Activated CD4-positive, alpha-beta T cell treated with anti-CD3 and anti-CD28 coated beads for 4 hours (primary cell): ENCODE measurements at places on chromosomes 11 and 22.

DNA sequence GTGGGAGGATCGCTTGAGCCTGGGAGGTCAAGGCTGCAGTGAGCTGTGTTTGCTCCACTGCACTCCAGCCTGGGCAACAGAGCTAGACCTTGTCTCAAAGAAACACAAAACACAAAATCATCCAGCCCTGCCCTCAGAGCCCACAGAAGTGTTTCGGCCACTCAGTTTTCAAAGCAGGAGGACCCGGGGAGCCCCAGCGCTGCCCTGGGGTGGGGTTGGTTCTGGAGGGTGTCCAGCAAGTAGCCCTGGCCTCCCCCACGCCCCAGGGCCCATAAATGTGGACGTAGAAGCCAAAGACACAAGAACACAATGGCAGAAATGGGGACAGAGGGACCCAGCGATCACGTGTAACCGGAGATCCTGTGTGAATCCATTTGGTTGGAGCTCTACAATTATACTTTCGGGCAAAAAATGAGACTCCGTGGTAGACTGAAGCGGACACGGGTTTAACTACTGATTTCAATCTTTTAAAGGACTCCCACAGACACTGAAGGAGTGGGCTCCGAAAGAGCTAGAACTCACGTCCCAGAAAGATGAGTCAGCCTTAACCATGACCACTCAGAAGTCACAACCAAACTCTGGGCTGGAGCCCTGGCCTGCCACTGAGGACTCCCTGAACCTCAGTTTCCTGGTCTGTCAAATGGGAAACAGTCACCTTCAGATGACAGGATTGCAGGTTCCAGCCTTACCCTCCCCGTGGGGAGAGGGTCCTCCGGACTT, 9.0 kb upstream of the CYTH4 start:
- DNase-seq = no peak

DNA sequence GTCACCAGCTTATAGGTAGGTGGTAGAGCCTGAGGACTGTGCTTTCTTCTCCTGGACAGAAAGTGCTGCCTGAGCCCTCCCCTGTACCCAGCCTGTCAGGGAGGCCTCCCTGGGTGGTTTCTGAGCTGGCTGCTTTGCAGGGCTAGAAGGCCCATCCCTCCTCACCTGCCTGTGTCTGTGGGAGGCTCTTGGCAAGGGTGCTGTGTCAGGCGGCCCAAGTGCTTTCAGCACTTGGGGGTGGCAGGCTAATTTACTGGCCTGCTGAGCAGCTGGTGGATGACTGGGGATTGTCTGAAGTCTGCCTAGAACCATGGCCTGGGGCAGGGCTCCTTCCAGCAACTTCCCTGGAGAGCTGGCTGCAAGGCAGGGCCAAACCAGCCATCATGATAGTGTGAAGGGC, 139.0 kb upstream of the NAV2 start:
- no peak for DNase-seq

DNA sequence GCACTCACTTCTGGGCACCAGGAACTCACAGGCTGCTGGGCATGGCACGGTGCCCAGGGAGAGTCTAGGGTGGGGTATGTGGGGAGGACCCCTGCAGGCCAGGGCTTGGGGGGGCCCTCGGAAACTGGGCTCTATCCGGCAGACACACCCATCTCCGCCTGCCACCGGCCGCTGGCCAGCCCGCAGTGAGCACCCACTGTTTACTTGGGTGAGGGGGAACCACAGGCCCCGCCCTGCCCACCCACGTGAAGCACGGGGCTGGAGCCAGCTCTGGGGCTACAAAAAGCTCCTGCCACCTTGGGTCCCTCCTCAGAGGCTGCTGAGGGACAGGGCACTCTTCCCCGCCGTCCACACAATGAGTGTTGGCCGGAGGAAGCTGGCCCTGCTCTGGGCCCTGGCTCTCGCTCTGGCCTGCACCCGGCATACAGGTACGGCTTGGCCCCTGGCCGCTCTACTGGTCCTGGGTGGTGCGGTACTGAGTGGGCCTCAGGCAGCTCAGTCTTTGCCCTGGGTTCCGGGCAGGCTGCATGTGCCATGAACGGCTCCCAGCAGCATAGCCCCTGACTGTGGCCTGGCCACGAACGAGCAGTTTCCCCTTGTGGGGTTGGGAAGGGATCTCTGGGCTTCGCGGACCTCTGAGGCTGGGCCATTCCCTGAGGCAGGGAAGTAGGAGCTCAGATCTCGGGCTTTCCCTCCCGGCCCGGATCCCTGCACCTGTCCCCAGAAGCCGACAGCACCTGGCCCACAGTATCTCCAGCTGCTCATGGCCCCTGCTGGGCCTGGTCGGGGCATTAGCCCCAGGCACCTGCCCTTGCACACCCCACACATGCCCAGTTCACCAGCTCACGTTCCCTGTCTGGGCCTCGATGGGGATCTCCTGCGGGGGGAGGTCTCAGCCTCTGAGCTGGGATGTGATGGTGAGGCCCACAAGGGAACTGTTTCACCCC, at the start of gene MUC5AC:
MUC5AC (plus strand) TSS at position 309 of the 947 bp plus-strand sequence; CDS start at position 356, 47 bp downstream.
- no peak for DNase-seq

- no peak for DNase-seq
These were observed 845.4 kb downstream of the KCNA4 start for GRCh38 chr11:29171360-29171950.

GRCh38 chr11:95671768-95672167, 117.8 kb downstream of the FAM76B start:
- DNase-seq = no peak
